Activated CD4-positive, alpha-beta T cell treated with anti-CD3 and anti-CD28 coated beads, Interleukin-2, amount 10 ng/mL, durations not matched to agents 24 days and 14 days (primary cell): ENCODE measurements at places on chromosomes 3 and 15. TPM values are rescaled to one million over a fixed set of nuclear protein-coding genes. Genes with fewer than 3 reads are reported as not detected.

The PKM gene
- 2,437 and 2,525 TPM in 2 replicates for total RNA-seq

The CFAP91 gene
- total RNA-seq: 0.26 TPM in 1 of 2 replicates, not detected in the other

The LRRC31 gene
- total RNA-seq: not detected in 2 replicates

The PIF1 gene
- 20.9 and 22.6 TPM in 2 replicates for total RNA-seq

DNA sequence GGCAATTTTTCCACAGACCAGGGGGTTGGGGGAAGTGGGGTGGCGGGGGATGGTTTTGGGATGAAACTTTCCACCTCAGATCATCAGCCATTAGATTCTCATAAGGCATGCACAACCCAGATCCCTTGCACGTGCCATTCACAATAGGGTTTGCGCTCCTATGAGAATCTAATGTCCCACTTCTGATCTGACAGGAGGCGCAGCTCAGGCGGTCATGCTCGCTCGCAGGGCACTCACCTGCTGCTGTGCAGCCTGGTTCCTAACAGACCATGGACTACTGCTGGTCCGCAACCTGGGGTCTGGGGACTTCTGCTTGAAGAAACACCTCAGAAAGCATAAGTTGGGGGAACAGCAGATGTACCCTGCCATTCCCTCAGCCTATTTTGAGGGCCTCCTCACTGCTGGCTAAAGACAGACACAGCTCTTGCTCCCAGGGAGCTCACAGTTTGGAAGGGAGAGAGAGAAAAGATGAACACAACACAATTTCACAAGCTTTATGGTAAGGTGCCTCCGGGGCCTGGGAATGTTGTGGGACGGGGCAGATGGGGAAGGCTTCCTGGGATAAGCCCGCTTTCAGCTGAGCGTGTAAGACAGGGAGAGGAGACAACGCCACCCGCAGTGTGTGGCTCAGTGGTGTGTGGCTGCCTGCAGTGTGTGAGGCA is 285.2 kb downstream of the ADAMTS17 start:
- H3K36me3 ChIP-seq: no peaks in the 10 kb centered on the region
- H3K4me1 ChIP-seq: no peaks in the 10 kb centered on the region
- no peak overlapping the region for H3K4me3 ChIP-seq
- no peak for DNase-seq
- no peaks in the 10 kb centered on the region for H3K27me3 ChIP-seq

DNA sequence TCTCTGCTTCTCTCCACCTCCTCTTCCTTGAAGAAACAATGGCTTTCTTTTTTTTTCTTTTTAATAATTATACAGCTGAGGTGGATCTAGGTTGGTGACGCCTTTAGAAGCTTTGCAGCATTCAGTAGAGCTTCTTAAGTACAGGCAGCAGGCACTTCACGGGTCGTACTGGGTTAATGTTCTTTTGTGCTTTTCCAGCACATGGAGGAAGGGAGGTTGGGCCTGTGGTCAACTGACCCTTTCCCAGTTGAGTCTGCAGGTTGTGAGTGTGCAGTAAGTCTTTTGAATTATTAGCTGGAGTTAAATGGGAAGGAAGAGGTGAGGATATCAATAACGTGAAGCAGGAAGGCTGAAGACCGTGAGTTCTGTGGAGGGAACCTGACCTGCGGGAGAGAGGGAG is 7.0 kb downstream of the TRAK1 start:
- H3K4me3 ChIP-seq: no peak overlapping the region
- H3K27me3 ChIP-seq: no peaks in the 10 kb centered on the region
- H3K27ac ChIP-seq: no peak overlapping the region
- DNase-seq: no peak
- H3K36me3 ChIP-seq: peaks cover 9% of the 10 kb centered on the region
- H3K4me1 ChIP-seq: peaks cover 37% of the 10 kb centered on the region

GRCh38 chr15:36811903-36812302 is 232.5 kb downstream of the CDIN1 start:
- DNase-seq: no peak
- no peak overlapping the region for H3K27ac ChIP-seq
- no peak overlapping the region for H3K4me3 ChIP-seq
- no peaks in the 10 kb centered on the region for H3K27me3 ChIP-seq
- no peaks in the 10 kb centered on the region for H3K36me3 ChIP-seq

DNA sequence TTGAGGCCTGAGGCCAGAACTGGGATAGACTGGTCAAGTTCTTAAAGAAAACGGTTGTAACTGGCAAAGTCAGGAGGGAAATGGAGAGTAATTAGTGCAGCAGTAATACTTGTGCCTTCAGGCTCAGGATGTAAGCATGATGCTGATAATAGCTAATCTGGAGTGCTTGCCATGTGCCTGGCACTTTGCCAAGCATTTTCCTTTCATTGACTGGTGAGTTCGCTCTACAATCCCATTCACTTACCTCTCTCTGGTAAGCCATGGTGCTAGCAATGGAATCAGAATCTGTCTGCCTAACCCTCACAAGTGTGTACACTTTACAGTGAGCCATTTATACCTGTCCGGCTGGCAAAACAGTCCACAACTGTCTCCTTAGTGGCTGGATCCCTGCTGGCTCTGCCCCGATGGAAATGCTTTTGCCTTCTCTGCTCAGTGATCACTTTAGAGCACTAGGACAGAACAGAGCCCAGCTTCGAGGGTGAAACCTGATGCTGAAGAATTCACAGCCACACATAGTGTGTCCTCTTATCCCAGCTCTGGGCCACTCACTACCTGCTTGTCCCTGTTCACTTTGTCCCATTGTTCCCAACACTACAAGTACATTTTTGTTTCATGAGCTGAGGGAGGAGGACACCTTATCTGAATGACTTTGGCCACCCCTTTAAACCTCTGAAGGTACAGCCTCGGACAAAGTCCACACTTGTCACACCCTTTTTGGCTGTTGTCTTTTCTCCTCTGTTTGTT is 10.3 kb downstream of the CHP1 start:
- peaks cover 13% of the 10 kb centered on the region for H3K4me1 ChIP-seq
- H3K27ac ChIP-seq: no peak overlapping the region
- H3K4me3 ChIP-seq: no peak overlapping the region

DNA sequence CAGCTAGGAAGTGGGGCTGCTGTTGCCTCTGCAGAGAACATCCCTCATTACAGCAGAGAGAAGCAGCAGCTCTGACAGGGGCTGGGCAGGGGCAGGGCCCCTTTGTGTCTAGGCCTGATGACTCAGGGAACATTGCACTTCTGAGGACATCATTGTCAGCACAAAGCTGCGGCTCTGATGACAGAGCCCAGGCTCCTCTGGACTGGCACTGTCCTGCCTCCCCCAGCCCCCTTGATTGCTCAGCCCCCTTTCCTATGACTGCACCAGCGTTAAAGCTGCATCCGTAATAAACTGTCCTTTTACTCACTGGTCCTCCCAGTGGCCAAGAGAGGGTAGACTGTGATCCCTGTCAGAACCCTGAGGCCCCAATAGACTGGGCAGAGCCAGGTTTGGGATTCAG is 18.3 kb downstream of the TRH start:
- DNase-seq: no peak
- H3K36me3 ChIP-seq: no peaks in the 10 kb centered on the region
- H3K27ac ChIP-seq: no peak overlapping the region
- no peaks in the 10 kb centered on the region for H3K4me1 ChIP-seq
- no peak overlapping the region for H3K4me3 ChIP-seq
